ENCODE measurements at places on chromosomes 5 and 9.

GRCh38 chr9:73807952-73808351 is 656.3 kb downstream of the ANXA1 start:
- DNase-seq = no peak

DNA sequence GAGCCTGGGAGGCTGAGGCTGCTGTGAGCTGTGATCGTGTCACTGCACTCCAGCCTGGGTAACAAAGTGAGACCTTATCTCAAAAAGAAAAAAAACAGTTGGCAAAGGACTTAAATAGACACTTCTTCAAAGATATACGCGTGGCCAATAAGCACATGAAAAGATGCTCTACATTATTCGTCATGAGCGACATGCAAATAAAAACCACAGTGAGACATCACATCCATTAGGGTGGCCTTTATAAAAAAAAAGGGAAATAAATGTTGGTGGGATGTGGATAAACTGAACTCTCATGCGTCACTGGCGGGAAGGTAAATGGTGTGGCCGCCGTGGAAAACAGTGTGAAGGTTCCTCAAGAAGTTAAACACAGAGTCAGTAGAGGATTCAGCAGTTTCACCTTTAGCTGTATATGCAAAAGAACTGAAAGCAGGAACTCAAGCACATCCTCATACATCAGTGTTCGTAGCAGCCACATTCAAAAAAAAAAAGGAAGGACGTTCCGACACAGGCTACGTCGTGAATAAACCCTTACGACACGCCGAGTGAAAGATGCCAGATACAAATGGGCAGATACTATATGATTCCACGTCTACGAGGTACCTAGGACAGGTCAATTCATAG is 24.5 kb upstream of the NRARP start:
- DNase-seq = no peak

GRCh38 chr5:150765799-150766169 is 7.0 kb upstream of the DCTN4 start:
- no peak for DNase-seq

GRCh38 chr5:158049459-158049858 is 190.5 kb upstream of the CLINT1 start:
- DNase-seq = no peak

GRCh38 chr5:67989456-67989855 is 226.1 kb upstream of the PIK3R1 start:
- DNase-seq = no peak

- DNase-seq = no peak
Measured at GRCh38 chr5:79787448-79787847, 97.8 kb downstream of the CMYA5 start.

GRCh38 chr5:10800852-10801251 is 39.8 kb upstream of the DAP start:
- no peak for DNase-seq

DNA sequence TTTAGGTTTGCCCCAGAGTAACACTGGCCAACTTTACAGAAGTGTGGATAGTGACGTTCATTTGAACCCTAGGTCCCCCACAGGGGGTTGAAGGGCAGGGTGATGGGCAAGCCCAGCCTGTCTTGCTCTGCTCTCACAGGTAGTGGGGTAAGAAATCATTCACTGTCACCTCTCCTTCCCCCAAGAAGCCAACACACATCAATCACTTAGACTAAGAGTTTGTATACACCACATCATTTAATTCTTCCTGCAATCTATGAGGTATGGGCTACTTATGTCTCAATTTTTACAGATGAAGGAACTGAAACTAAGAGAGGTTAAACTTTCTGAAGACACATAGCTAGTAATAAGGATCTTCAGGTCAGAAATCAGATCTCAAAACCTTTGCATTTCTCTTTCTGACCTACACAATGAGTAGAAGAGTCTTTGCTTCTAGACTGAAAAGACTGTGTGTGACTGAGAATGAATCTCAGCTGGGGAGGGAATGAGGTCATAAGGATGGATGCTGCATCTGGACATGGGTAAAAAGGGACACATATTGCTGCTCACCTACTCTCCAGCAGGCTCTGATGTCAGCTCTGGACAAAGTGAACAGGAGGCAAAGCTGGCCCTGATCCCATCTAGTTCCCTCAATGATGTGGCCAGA is 81.0 kb upstream of the EQTN start:
- no peak for DNase-seq

- DNase-seq = no peak
Measured at GRCh38 chr9:135968601-135969000, 7.4 kb upstream of the UBAC1 start.

Data from erythroblast (primary cell).